ENCODE measurements at places on chromosomes 11 and 22. TPM values are rescaled to one million over a fixed set of nuclear protein-coding genes. Genes with fewer than 3 reads are reported as not detected.
A peak's percentile ranks its signal among the peaks of the same experiment; 100 is the strongest.

- no peak for DNase-seq
Observed at GRCh38 chr11:112632866-112633505, 328.2 kb upstream of the NCAM1 start.

The PARVA gene
- total RNA-seq = 27.7 TPM

- DNase-seq = no peak
Observed at GRCh38 chr11:134071306-134071705, 2.4 kb downstream of the JAM3 start.

The DGCR6 gene
- total RNA-seq = 0.51 TPM

DNA sequence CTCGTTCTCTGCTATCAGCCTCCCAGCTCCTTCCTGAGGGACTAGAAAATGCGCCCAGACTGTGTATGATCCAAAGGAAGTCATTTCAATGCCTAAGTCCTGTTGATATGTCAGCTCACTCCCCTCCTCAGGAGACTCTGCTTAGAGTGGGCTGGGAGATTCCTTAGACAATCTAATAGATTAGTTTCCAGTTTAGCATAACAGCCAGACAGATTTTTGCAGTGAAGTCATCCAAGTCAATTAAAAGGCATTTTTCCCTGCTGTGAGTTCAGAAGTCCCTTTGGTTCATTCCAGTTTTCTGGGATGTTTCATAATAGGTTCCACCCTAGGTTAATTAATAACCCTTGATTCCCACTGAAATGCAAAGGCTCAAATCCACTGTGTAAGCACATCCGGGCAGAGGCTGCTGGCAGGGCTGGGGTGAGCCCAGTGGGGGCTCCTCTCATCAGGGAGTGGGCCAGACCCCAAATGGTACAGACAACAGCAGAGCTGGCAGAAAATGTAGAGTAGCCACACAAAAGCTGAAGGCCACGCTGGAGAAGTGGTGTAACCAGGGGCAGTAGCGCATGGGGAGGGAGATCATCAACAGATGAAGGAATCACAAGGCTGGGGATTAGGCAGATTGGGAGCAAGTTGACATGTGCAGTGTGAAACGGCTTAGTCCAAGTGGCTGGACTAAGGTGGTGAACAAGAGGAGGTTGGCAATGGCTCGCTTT, 90.6 kb downstream of the SYN3 start:
- DNase-seq = no peak

GRCh38 chr11:86617502-86617901, 54.9 kb downstream of the ME3 start:
- DNase-seq = peak; percentile 70

DNA sequence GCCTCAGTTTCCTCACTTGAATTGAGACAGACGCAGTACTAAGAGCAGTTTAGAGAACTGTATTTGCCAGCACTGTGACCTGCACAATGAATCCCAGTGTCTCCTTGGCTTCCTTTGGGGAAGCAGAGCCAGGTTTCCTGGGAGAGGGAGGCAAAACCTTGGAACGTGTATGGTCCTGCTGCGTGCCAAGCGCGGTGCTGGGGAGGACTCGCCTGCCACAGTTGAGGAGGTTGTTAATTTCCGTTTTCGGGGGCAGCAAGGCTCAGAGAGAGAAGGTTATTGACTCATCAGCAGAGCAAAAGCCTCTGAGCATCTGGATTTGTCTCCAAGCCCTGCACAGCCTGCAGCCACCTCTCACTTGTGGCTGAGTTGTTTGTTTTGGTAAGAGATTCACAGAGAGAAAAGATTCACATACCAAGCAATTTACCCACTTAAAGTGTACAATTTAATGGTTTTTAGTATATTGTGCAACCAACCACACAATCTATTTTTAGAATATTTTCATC, 10.8 kb downstream of the SYT12 start:
- peak; percentile 93 for DNase-seq

The BAD gene
- total RNA-seq = 79.9 TPM

The ADAMTS15 gene
- 23.4 TPM for total RNA-seq

GRCh38 chr22:19509923-19510322, 14.3 kb downstream of the CLDN5 start:
- DNase-seq = no peak

DNA sequence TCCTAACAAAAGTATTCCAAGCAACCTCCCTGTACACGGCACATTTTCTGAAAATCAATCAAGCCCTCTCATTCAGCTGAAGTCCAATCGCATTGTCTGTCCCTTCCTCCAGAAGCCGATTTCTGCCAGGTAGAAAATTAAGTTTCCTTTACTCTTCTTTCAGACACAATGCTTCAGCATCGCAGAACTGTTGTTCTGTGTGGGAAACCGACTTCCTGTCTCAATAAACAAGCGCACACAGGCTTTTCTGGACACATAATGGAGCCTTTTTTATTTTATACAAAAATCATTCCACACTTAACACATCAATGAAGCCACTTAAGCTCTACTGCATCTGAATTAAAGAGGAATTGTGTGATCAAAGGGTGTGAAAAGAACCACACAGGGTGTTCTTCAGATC, 75.6 kb downstream of the BLID start:
- no peak for DNase-seq

- DNase-seq = no peak
Observed at GRCh38 chr11:72228229-72228843, 3.8 kb downstream of the INPPL1 start.

DNA sequence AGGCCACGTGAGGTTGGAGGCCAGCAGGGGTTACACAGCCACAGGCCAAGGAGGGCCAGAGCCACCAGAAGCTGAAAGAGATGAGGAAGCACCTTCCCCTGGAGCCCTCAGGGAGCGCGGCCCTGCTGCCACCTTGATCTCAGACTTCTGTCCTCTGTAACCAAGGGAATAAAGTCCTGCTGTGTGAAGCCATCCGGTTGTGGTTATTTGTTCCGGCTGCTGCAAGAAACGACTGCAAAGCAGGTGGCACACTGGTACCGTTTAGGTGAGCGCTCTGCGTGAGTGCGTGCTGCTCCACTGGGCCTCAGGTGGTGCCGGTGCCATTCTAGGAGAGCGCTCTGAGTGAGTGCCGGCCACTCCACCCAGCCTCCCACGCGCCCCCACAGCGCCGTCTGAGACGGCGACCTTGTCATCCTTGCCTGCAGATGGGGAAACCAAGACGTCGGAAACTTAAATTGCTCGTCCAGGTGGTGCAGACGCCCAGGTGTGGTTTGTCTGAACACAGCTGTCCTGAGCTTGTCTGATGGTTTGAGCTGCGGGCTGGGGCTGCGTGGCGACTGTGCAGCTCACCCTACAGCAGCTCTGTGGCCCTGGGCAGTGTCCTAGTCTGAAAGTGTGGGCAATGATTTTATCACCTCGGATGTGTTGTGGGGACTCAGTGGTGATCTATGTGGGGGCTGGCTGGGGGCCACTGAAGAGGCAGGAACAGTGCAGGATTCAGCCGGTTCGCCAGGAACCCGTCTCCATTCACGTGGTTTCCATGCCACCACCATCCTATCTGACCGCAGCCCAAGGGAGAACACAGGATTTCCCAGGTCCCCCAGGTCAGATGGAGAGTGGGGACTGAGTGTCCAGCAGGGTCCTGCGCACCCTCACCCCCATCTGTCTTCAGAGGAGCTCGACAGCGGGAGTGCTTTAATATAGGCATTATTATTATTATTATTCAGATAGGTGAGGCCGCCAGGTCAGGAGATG, 4.6 kb upstream of the MRGPRG start:
- no peak for DNase-seq

GRCh38 chr11:30967579-30967978, 381.4 kb upstream of the MPPED2 start:
- no peak for DNase-seq

DNA sequence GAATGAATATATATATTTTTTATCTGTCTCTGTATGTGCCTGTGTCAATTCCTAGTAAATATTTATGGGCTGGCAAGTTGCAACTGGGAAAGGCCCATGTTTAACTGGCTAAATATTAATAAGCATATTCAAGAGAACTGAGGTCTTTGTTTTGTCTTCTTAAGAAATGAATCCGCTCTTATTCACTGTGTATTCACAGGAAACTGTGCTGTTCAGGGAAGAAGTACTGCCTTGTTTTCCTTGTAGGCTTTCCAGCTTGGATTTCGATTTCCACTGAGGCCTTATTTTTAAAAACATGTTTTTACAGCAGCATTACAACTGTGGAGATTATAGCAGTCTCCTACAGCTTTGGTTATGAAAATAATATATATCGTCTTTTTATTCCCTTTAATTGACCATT, 64.7 kb downstream of the LDLRAD3 start:
- DNase-seq = peak; percentile 44

GRCh38 chr22:38073150-38074130, 10.5 kb downstream of the SLC16A8 start:
- no peak for DNase-seq

GRCh38 chr11:90846628-90847027, 623.8 kb upstream of the CHORDC1 start:
- no peak for DNase-seq

DNA sequence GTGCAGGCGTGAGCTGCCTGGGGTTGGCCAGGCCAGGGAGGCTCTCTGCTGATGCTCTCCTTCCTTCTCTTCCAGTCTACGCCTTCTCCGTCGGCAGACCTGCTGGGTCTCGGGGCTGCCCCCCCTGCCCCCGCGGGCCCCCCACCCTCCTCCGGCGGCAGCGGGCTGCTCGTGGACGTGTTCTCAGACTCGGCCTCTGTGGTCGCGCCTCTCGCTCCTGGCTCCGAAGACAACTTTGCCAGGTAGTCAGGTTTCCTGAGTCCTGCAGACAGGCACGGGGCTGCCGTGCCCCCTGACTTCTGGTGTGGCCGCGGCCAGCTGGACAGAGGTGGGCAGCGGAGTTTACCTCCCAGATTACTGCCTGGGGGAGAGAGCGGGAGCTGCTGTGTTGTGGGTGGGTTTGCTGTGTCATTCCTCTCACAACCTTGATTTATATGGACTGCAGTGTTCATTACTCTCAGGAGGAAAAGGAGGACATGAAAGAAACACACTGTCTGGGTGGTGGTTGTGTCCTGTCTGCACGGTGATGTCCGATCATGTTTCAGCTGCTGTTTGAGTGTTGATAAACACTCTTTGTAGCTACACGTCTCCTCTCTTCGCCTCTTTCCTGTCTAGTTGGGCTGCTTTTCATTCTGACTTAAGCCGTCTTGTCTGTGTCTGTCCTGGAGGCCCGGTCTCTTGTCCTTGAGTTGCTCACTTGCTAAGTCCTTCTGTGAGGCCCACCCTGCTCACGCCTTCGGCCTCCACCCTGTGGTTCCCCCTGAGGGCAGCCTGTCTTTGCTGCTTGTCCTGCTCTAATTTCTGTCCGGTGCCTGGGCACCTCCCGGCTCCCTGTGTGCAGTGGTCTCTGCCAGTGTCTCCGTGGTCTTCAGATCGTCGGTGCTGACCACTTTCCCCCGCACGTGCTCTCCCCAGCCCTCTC, 35.9 kb downstream of the MUC6 start:
- DNase-seq = no peak

The GAS2L1 gene
- total RNA-seq = 8.9 TPM

GRCh38 chr11:106137061-106137460, 59.6 kb downstream of the AASDHPPT start:
- DNase-seq = peak; percentile 41

- DNase-seq = peak; percentile 75
Observed at GRCh38 chr11:85953491-85954143, 98.4 kb downstream of the CCDC83 start.

The C11orf97 gene
- not detected for total RNA-seq

DNA sequence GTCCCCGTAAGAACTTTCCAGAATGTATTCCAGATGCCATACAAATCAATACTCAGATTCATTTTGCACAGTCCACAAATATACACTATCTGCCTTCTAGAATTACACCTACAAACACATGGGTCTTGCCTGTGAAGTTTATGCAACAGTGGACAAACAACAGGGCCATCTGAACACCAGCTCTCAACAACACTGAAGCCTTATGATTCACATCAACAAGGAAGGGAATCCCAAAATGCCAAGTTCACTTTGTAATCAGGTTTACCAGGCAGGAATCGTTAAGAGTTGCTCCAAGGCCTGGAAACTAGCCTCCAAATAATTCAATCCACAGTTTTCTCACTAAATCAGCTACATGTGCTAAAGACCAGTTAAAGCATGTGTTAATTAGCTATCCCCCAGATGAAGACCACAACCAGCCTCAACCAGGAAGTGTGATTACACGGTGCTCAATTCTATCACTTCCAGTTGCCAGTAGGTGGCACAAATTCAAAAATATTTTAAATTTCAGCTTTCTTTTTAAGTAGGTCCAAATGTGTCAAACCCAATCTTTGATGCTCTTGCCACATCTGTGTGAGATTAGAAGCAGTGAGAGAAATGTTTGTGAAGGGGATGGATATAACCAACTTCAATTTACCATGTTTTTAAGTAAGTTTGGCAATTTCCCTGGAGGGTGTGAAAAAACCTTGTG, 139.1 kb upstream of the BDNF start:
- DNase-seq = peak; percentile 38

- DNase-seq = no peak
Observed at GRCh38 chr11:125956391-125957134, 10.7 kb downstream of the VSIG10L2 start.

DNA sequence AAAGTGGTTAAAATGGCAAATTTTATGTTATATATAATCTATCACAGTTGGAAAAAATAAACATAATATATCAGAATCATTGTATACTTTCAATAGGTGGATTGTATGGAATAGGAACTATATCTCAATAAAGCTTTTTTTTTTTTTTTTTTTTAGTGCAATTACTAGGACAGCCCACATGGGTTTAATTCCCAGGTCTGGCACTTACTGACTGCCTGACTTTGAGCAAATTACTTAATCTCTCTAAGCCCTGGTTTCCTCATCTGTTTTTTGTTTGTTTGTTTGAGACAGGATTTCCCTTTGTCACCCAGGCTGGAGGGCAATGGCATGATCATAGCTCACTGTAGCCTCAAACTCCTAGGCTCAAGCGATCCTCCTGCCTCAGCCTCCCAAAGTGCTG, 26.1 kb upstream of the BAIAP2L2 start:
- no peak for DNase-seq

The POLA2 gene
- total RNA-seq = 1.0 TPM

The PKDREJ gene
- under 0.01 TPM for total RNA-seq

GRCh38 chr11:128632141-128632791, 44.9 kb upstream of the ETS1 start:
- DNase-seq = peak; percentile 73

GRCh38 chr11:30546334-30546733, 39.8 kb downstream of the MPPED2 start:
- no peak for DNase-seq

The OSBPL5 gene
- 49.0 TPM for total RNA-seq

GRCh38 chr11:24738972-24739371, 242.1 kb downstream of the LUZP2 start:
- no peak for DNase-seq

The DLG2 gene
- 2.1 TPM for total RNA-seq

DNA sequence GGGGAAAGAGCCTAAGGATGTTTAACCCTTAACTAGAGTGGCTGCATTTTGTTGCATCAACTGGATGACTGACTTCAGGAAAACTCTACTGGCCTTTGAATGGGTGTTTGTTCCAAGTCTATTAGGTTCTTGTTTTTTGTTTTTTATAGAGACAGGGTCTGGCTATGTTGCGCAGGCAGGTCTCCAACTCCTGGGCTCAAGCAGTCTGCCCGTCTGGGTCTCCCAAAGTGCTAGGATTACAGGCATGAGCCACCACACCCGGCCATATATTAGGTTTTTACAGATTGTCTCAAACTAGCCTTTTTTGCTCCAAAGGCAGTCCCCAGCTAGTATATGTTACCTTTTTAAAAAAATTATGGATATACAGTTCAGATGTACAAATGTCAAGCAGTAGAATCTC, 1.1 kb downstream of the SMARCB1 start:
- DNase-seq = no peak

The GVQW3 gene
- total RNA-seq = 1.8 TPM
